T-cell (primary cell): ENCODE measurements at places on chromosomes 3 and 15. TPM values are rescaled to one million over a fixed set of nuclear protein-coding genes. Genes with fewer than 3 reads are reported as not detected.

- DNase-seq, result no peak
- H3K4me3 ChIP-seq, result no peak overlapping the region
- H3K27me3 ChIP-seq, result no peaks in the 10 kb centered on the region
- H3K27ac ChIP-seq, result no peak overlapping the region
- no peaks in the 10 kb centered on the region for H3K36me3 ChIP-seq
- no peaks in the 10 kb centered on the region for H3K4me1 ChIP-seq
These were observed 279.7 kb downstream of the MECOM start for GRCh38 chr3:169383770-169384169.

DNA sequence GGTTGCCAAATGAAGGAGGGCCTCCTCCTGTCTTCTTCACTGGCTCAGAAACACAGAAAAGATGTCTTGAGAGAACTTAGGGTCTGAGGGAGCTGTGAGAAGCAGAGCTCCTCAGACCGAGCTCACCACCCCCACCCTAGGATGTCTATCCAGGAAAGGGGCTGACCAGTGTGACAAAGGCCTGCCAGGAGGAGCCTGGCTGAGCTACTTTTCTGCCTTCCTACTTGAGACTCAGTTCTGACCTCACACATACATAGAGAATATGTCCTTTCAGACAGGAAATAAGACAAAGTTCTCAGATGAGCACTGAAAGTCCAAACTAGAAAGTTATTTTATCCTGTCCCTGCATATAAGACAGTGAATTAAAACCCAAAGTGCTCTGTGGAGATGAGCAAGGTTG, 54.5 kb downstream of the KIF9 start:
- no peak overlapping the region for H3K27ac ChIP-seq
- no peak overlapping the region for H3K4me3 ChIP-seq
- no peak for DNase-seq
- no peaks in the 10 kb centered on the region for H3K4me1 ChIP-seq
- no peaks in the 10 kb centered on the region for H3K36me3 ChIP-seq

GRCh38 chr3:134680796-134681521, 30.1 kb upstream of the KY start:
- no peak overlapping the region for H3K4me3 ChIP-seq
- no peak overlapping the region for H3K27ac ChIP-seq
- no peaks in the 10 kb centered on the region for H3K36me3 ChIP-seq
- H3K27me3 ChIP-seq, result peaks cover 8% of the 10 kb centered on the region
- DNase-seq, result no peak
- H3K4me1 ChIP-seq, result no peaks in the 10 kb centered on the region

PLIN1 gene
- 0.76 TPM for total RNA-seq

- H3K36me3 ChIP-seq, result no peaks in the 10 kb centered on the region
- peak overlapping the region; percentile 13 for H3K4me3 ChIP-seq
- H3K27ac ChIP-seq, result no peak overlapping the region
- no peak for DNase-seq
- H3K27me3 ChIP-seq, result peaks cover 11% of the 10 kb centered on the region
These were observed 1.5 kb downstream of the C2CD4A start for GRCh38 chr15:62068071-62068809.
